ENCODE measurements at places on chromosomes 13 and 19.
A peak's percentile ranks its signal among the peaks of the same experiment; 100 is the strongest.

DNA sequence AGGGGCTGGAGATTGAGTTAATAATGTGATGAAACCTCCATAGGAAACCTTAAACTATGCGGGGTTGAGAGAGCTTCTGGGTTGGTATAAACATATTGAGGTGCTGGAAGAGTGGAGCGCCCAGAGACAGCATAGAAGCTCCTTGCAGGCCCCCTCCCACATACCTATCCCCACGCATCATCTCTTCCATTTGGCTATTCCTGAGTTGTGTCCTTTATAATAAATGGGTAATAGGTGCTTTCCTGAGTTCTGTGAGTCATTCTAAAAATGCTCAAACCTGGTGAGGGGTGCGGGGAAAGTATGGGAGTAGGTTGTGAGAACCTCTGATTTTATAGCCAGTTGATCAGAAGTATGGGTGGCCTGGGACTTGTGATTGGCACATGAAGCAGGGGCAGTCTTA lies 14.6 kb downstream of the CCDC122 start:
- no peak for DNase-seq

GRCh38 chr13:94595001-94595949 lies 677 bp downstream of the TGDS start:
- no peak for DNase-seq

- DNase-seq: no peak
These were observed 5.7 kb downstream of the TLE5 start for GRCh38 chr19:3056417-3057088.

DNA sequence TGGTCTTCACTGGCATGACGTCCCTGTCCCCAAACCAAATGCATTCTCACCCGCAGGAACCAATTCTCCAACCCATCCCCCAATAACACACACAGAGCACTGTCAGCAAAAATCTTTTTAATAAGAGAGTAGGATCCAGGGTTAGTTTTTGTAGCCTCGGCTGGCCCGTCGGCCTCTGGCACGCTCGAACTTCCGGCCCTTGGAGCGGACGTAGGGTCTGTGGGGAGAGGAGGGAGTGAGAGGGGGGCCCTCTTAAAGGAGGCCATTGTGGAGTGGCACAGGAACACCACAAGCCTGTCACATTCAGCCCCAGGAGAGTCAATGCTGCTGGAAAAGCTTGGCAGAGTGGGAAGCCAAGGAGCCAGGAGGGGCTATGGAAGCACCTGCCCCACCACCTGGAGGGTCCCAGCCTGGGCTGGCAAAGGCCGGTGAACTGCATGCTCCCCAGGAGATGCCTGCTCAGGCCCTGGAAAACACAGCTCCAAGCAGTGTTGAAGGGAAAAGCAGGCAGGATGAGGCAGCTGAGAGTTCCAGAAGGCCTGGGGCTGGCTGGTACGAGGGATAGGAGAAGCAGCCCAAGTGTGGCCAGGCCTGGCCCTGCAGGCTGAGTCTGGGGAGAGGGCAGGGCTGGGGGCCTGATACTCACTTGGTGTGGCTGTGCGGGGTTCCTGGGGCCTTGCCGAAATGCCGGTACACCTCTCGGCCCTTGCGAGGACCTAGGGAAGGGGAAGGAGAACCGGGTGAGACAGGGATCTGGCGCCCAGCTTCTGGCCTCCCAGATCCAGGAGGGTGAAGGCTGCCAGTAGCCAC lies 560 bp upstream of the FAM83E start:
- no peak for DNase-seq

DNA sequence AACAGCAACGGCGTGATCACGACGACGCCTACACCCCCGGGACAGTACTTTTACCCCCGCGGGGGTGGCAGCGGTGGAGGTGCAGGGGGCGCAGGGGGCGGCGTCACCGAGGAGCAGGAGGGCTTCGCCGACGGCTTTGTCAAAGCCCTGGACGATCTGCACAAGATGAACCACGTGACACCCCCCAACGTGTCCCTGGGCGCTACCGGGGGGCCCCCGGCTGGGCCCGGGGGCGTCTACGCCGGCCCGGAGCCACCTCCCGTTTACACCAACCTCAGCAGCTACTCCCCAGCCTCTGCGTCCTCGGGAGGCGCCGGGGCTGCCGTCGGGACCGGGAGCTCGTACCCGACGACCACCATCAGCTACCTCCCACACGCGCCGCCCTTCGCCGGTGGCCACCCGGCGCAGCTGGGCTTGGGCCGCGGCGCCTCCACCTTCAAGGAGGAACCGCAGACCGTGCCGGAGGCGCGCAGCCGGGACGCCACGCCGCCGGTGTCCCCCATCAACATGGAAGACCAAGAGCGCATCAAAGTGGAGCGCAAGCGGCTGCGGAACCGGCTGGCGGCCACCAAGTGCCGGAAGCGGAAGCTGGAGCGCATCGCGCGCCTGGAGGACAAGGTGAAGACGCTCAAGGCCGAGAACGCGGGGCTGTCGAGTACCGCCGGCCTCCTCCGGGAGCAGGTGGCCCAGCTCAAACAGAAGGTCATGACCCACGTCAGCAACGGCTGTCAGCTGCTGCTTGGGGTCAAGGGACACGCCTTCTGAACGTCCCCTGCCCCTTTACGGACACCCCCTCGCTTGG lies 966 bp downstream of the JUNB start:
- peak; percentile 73 for DNase-seq

DNA sequence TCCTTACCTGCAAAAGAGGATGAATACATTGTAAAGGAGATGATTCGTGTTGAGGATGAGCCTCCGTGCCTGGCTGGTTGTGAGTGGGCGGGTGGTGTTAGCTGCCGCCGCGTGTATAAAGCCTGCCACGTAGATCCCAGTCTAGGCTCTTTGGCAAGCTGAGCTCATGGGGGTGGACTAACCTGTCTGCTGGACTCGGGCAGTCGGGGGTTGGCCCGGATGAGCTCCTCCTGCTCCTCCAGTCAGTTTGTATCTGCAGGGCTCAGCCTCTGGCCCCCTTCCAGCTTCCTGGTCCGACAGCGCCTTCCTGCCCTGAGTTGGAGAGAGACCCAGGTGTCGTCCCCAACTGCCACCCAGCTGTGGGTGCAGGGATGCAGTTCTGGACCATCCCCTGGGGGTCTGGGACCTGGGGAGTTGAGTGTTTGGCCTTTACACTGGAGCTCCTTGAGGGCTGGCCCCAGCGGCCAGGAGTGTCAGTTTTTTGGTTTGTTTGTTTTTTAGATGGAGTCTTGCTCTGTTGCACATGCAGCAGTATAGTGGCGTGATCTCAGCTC lies 20.9 kb downstream of the TECR start:
- no peak for DNase-seq

DNA sequence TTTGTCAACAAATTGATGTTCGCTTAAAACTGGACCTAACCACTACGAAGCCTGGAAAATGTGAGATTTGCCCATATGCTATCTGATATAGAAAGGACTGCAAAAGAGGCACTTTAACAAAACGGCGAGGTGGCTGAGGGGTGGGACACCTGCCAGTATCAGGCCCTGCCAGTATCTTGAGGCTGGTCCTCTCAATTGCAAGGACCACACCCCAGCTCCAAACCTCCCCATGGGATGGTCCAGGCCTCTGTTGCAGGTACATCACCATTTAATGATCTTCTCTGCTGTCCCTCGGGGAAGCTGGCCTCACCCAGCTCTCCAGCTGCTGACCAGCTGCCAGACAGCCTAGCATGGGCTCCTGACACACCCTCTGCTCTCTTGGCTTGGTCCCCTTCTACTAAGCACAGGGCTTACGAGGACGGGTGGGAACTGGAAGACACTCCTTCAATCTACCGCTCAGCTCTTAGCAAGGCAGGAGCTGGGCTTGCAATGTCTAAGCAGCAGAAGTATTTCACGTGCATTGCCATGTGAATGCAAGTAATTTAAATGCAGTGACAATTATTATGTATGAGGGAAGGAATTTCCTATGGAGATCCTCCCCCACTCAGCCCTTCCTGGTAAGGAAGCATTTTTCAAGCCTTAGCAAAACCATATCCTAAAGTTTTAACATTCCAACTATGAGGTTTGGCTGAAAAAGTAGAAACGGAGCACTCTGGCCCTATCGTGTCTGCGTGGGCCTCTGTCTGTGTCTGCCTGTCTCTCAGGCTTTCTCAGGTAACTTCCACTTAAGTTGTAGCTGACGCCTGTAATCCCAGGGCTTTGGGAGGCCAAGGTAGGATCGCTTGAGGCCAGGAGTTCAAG lies 63.9 kb downstream of the LATS2 start:
- DNase-seq: no peak

- DNase-seq: no peak
These were observed 38.4 kb downstream of the DACH1 start for GRCh38 chr13:71828564-71828963.

- no peak for DNase-seq
These were observed 3.6 kb downstream of the DACH1 start for GRCh38 chr13:71863254-71863865.

DNA sequence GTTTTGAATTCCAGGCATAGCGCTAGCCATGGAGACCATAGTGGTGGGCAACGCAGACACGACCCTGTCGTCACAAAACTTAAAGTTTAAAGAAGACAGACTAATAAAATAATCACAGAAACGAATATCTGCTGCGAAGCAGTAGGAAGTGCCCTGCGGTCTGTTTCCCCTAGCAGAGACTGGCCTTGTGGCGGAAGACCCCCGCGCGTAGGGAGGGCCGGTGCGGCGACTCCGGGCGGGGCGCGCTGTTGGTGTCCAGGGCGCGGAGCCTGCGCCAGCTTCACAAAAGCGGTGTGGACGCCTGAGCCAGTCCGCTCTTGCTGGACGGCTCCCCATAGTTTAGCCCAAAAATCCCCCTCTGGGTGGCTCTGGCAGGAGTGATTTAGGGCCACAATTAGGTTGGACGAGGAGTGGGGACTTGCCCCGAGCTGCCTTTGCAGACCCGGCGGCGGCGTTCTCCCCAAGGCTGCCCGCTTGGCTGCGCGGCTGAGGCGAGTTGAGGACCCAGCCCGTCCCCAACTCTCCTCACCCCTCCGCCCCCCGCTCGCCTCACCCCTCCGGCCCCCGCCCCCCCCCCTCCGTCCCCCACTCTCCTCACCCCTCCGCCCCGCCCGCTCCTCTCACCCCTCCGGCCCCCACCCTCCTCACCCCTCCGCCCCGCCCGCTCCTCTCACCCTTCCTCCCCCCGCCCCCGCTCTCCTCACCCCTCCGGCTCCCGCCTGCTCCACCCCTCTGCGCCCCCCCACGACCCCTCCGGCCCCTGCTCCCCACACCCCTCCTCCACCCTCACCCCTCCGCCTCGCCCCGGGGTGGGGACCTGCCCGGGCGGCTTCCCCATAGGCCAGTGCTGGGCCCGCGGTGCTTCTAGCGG lies 14.2 kb upstream of the LATS2 start:
- DNase-seq: no peak

- DNase-seq: no peak
These were observed 15.6 kb upstream of the SMARCA4 start for GRCh38 chr19:10945264-10945663.

- DNase-seq: no peak
These were observed 497.6 kb downstream of the SUCLA2 start for GRCh38 chr13:47503475-47503874.

- no peak for DNase-seq
These were observed 2.8 kb downstream of the ARID3A start for GRCh38 chr19:928471-929202.

- peak; percentile 17 for DNase-seq
These were observed 27.5 kb upstream of the ANKRD10 start for GRCh38 chr13:110942248-110942981.

- no peak for DNase-seq
These were observed 228.7 kb downstream of the LACC1 start for GRCh38 chr13:44108331-44108858.

GRCh38 chr13:111966933-111967332 lies 100.0 kb upstream of the SOX1 start:
- DNase-seq: no peak

- no peak for DNase-seq
These were observed 22.6 kb upstream of the MTIF3 start for GRCh38 chr13:27472941-27473340.

- no peak for DNase-seq
These were observed 38.0 kb upstream of the URAD start for GRCh38 chr13:28026508-28026907.

- DNase-seq: no peak
These were observed 173.1 kb upstream of the RFC3 start for GRCh38 chr13:33644581-33645543.

GRCh38 chr19:12126707-12127106 lies 13.4 kb downstream of the ZNF20 start:
- no peak for DNase-seq

- DNase-seq: no peak
These were observed 34.2 kb downstream of the CEBPG start for GRCh38 chr19:33407716-33408115.

DNA sequence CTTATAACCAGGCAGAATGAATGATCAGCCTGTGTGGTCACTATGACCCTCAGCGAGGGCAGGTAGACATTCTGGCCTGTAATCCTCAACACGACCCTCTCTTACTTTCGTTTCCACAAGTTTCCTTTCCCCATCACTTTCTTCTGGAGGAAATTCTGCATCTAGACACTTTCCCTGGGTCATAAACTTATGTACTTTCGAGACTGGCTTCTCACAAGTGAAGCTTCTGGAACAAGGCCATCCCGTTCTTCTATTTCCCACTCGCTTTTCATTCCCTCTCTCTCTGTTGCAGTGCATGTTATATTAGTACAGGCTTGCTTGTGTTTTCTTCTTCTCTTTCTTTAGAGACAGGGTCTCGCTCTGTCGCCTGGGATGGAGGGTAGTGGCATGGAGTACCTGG lies 23.1 kb upstream of the KL start:
- DNase-seq: no peak

GRCh38 chr19:11047866-11048265 lies 41.4 kb upstream of the LDLR start:
- DNase-seq: no peak

GRCh38 chr13:44668688-44669087 lies 92.6 kb upstream of the TSC22D1 start:
- DNase-seq: no peak

DNA sequence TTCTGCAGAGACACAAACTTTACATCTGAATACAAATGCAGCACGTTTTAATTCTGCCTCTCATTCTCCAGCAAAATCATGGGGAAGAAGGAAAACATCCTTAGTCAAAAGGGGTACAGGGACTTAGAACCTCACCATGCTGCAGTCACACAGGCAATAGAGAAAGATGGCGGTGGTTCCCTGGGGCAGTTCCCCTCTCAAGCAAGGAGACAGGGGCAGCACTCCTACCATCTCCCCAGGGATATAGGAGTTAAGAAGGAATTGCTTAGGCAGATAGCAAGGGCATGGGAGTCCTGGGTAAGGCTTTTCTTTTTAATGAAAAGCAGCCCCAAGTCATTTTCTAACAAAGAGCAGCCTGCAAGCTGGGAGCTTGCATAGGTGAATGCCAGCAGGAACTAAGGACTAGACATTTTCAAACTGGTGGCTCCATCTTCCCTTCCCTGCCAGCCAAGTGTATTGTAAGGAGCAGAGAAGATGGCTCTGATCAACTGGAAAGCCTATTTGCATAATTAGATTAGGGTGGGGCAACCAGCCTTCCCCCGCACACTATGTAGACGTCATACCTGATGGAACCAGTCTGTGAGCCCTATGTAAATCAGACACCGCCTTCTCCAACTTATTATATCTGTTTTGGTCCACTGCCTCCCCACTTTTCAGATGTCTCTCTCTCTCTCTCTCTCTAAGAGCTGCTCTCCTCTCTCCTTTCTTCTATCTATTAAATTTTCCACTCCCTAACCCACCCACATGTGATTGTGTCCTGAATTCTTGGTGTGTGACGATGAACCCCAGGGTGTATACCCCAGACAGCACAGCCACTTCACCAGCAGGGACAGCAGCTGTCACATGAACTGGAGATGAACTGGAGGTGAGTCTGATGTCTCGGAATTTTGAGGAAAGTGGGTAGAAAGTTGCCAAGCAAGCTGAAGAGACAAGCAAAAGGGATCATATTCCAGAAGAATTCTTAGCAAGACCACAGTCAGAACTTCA lies 514.5 kb downstream of the IRS2 start:
- no peak for DNase-seq

GRCh38 chr13:43328907-43329306 lies 305.5 kb downstream of the DNAJC15 start:
- DNase-seq: no peak

GRCh38 chr19:35144600-35145436 lies 1.8 kb downstream of the FXYD7 start:
- DNase-seq: no peak

Measured in stimulated activated CD4-positive, alpha-beta T cell treated with anti-CD3 and anti-CD28 coated beads, Interleukin-15, amount 100 ng/mL, for 48 hours (primary cell).